ENCODE measurements at places on chromosomes 6 and 20.

DNA sequence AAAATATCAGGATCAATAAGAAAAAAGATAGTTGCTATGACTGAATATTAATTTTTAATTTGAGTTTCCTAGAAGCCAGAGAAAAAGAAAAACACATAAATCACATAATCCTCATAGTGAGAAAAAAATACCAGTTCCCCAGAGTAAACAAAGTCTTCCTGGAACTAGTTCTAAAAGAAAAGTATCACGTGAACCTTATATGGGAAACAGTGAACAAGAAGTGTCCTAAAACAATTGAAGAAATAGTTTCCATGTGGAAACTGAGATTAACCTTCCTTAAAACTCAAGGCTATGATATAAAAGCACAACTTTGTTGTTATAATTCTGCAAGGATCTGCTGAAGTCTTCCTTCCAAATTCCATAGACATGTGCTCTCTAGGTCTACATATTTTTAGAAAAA lies 50.6 kb downstream of the RCAN2 start:
- DNase-seq: no peak

GRCh38 chr20:45752746-45753145 lies 30.6 kb downstream of the SPINT4 start:
- DNase-seq: no peak

DNA sequence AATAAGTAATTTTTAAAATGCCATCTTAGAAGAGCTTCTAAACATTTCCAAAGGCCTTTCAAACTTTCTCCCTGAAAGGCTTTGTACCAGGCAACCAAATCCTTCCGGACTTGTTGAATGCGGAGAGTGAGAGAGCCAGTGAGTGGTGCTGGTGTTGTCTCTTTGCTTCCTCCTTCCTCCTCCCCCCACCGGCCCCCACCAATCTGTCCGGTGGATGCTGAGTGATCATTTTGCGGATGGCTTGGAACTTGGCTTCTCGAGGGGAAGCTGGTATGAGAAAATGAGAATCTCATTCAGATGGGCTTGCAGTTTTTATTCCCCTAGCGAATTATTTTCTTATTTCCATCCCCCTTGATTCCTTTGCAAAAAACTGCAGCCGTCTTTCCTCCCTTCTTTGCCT lies 97.3 kb downstream of the ANKRD60 start:
- no peak for DNase-seq

DNA sequence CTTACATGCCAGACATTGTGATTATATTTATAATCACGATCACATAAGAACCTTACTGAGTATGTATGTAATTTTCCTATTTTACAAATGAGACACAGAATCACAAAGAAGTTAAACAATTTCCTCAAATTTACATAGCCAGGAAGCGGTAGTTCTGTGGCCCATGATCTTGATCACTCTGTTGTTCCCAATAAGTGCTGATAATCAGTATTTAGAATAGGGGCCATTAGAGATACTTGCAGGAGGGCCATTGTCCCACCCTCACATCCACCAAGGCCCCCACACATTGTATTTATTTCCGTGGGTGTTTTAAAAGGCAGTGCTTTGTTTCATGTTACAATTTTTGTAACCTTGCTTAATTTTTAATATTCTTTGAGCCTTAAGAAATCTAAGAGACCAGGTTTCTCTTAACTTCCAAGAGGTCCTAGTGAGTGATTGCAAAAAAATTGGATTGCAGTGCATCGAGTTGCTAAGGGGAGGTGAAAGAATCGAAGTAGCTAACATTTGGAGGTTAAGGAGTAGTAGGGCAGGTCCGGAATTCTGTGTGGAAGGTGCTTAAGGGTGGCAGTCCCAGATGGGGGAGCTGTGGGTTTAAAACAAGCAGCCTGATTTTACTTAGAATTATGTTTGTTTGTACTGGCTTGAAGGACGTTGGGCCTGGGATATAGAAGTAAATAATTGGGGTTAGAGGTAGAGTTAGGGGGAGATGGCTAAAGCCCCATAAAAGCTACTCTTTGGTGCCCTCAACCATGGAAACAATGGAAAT lies 339.4 kb downstream of the CDKAL1 start:
- DNase-seq: no peak

DNA sequence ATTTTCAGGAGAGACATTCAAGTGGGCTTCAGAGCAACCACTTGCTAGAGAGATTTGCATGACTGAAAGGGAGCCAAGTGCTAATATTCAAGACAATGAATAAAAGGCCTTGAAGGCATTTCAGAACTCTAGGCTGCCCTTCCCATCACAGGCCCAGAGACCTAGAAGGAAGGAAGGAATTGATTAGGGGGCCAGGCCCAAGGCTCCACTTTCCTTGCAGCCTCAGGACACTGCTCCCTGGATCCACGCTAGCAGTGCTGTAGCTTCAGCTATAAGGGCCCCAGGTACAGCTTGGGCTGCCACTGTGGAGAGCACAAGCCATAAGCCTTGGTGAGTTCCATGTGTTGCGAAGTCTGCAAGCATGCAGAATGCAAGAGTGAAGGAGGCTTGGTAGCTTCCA lies 731.9 kb upstream of the FLRT3 start:
- DNase-seq: no peak

DNA sequence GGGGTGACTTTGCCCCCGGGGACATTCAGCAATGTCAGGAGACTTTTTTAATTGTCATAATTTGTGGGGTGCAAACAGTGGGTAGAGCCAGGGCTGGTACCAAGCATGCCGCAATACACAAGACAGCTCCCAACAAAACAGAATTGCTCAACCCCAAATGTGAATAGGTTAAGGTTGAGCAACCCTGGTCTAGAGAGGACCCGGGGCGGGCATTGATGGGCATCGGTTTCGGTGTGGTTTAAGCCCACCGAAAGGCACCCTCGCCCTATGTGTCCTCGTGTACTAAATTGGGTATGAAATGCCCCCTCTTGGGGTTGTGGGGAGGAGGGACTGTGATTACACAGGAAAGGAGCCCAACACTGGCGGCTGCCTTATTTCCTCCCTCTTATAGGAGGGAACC lies 36.0 kb downstream of the KIAA1755 start:
- no peak for DNase-seq

- DNase-seq: peak; percentile 84
Observed at GRCh38 chr6:29702519-29703103, 20.6 kb upstream of the HLA-F start.

DNA sequence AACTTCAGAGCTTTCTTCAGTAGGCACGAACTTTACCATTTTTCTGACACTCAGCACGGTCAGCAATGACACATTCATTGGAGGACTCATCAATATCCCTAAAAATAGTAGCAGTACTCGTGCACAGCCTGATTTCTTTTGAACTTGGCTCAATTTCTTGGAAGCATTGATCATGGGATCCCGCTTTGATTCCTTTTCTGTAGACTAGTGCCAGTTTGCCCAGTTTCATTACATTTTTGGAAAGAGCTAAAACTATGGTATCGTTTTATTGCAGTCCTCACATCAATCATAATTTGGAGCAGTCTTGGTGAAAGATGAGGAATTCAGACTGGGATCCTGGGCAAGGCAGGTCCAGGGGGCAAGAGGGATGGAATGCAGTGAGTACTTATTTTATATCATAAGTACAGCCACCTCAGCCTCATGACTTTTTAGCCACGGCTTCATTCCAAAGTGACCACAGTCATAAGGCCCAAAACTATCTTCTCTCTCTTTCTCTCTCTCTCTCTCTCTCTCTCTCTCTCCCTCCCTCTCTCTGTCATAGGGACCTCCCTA lies 170.9 kb upstream of the AKAP12 start:
- DNase-seq: no peak

DNA sequence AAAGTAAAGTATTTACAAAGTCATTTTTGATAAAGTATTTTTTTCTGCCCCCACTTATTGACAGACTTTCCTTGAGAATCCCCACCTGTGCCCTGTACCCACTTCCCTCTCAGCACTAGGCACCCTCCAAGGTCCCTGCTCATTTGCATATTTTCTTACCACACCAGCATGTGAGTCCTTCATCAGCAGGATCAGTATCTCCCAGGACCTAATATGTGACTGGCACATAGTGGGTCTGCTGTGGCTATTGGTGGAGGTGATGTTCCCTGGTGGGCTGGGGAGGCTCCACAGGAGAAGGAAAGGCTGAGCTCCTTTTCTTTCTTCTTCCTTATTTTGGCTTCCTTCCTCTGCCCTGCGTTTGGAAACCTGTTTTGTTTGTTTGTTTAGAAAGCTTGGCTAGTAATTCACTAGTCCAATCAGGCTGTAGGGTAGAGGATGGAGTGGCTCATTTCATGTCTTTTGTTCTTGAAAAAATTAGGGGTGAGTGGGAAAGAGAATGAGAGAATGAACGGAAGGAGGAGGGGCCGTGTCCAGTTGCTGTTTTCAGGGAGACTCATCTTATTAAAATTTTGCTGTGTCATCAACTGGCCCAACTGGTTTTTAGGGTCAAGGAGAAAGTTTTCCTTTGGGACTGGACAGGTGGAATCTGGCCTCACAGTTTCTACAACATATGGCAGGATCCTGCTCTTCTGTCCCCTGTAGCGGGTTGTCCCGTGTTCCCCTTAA lies 2.8 kb upstream of the RNF24 start:
- DNase-seq: no peak

DNA sequence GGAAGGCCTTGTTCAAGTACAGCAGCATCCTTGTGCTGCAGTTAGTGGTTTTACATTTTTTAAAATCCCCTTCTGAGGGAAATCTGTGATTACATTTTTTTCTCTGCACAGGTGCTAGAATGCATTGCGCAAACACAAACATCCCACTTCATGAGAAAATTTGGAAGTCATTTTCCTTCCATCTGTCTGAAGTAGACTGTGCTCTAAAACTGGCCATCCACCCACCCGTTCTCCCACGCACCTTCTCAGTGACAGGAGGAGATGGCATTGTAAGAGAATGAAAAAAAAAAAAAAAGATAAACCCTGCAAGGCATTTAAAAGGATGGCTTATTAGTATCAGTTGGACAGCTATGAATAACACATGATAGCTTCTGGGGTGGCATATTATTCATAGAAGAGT lies 65.0 kb downstream of the SOBP start:
- no peak for DNase-seq

GRCh38 chr20:48335308-48336050 lies 492.3 kb downstream of the PREX1 start:
- no peak for DNase-seq

GRCh38 chr6:154154389-154154967 lies 115.4 kb downstream of the OPRM1 start:
- DNase-seq: peak; percentile 55

DNA sequence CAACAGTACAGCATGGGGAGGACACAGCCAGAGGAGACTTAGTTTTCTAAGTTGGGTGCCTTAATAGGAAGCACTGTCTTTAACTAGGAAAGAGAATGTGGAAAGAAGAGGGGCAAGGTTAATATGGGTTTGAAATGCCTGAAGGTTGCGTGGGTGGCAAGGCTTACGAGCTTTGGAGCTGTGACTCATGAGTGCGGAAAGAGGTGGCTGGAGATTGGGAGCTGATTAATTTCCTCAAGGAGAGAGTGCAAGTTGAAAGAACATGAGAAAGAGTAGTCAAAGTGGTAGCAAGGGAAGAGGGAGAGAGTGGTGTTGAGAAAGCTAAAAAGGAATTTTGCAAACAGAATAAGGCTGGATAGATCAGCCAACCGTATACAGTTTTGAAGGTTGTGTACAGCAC lies 315.1 kb upstream of the PRND start:
- DNase-seq: no peak

- DNase-seq: no peak
Observed at GRCh38 chr6:44284121-44284520, 13.9 kb downstream of the TMEM151B start.

- DNase-seq: no peak
Observed at GRCh38 chr6:71346334-71346694, 57.7 kb downstream of the OGFRL1 start.

DNA sequence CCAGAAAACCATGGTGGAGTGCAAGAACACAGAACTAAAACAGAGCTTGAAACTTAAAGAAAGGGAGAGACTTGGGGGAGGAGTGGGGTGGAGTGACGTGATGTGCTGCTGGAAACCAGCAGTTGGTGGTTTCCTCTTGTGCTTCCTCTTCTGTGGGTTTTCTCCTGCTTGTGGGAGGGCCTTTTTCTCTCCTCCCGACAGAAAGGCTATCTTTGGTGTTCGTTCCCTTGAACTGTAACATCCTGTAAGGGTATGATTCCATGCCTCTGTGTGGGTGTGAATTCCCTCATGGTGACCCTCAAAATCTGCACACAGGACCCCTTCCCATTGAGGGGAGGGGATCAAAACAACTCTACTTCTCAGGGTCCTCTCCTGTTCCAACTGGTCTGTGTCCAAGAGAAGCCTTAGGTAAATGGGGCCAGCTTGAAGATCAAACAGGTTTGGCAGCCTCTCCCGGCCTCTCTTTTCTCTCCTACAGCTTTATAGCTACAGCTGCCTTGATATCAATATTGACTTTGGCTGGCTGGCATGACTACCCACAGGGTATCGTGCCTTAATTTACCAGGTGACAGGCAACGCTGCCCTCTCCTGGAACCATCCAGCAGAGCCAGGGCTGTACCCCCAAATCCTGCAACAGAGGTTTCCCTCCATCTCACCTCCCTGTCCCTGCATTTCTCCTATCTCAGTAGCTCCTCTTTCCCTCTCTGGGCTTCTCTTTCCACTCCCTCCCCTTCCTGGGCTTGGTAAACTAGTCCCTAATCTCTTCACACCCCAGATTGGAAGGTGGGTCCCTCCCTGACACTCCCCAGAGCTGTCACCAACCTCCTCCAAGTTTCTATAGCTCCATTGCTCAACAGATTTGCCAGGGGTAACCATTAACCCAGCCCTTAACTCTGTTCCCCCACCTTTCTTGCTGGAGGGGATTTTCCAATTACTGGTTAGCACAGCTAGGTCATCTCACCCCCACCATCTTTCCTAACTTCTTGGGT lies 1.5 kb upstream of the MSH5 start:
- DNase-seq: peak; percentile 90

- DNase-seq: no peak
Observed at GRCh38 chr20:40812415-40812925, 123.4 kb upstream of the MAFB start.

- DNase-seq: no peak
Observed at GRCh38 chr20:6780433-6781190, 13.1 kb downstream of the BMP2 start.

DNA sequence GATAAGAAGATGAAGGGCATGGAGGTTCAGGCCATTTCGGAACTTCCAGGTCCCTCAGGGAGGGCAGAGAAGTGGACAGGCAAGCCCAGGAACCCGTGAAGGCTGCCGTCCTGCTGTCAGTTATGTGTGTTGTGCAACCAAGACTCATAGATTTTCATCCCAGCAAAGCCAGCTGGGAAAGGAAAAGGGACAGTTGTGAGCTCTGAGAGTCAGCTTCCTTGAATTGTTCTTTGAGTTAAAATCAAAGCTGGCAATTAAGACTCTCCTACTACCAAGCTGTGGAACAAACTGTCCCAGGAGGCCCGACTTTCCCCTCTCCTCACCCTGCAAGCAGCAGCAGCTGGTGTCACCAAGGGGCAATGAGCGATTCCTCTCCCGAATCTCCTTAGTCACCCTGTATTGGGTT lies 46.3 kb upstream of the IYD start:
- DNase-seq: no peak

DNA sequence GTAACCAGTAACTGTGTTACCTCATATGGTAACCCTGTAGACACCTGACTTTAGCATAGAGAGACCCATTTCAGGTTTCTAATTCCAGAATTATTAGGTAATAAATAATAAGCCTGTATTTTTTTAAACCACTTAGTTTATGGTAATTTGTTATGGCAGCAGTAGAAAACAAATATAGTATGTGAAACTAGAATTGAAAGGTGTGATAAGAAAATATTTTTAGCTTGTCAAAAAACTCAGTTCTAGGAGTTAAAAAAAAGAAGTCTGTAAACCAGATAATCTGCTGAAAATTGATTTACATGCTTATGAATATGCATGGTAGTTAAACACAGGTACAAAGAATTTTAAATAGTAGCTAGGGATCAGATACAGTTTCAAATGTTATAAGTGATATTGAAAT lies 695.0 kb upstream of the GJE1 start:
- no peak for DNase-seq
